Uterus (tissue), 4 donors: ENCODE measurements at places on chromosomes 5 and 9. TPM values are rescaled to one million over a fixed set of nuclear protein-coding genes. Genes with fewer than 3 reads are reported as not detected.

- no peak overlapping the region for H3K4me3 ChIP-seq
- H3K27ac ChIP-seq = peak overlapping the region; percentile 96
- no peaks in the 10 kb centered on the region for H3K27me3 ChIP-seq
- peaks cover 40% of the 10 kb centered on the region for H3K4me1 ChIP-seq
- H3K36me3 ChIP-seq = no peaks in the 10 kb centered on the region
Measured at GRCh38 chr5:132261881-132262845, 4.7 kb downstream of the PDLIM4 start.

Gene TAF11L4
- not detected for total RNA-seq

GRCh38 chr5:31901807-31902530, 263.0 kb downstream of the PDZD2 start:
- H3K27me3 ChIP-seq = no peaks in the 10 kb centered on the region
- H3K4me1 ChIP-seq = no peaks in the 10 kb centered on the region
- no peak for DNase-seq
- H3K27ac ChIP-seq = no peak overlapping the region

DNA sequence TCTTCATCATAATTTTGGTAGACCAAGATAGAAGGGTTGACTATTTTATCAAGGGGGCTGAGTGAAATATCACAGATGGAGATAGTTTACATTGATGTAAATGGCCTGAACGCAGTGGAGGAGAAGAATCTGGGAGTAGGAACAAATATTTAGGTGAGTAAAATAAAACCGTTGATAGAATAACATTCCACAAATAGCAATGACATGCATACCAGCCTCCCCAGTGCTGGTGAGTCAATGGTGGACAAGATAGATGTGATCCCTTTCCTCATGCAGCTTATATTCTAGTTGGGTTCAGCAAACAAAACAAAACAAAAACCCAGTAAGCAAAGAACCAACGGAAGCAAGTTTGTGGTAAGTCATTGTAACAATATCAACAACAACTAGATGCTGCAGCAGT, 385.2 kb downstream of the FAM170A start:
- H3K36me3 ChIP-seq = no peaks in the 10 kb centered on the region
- H3K4me3 ChIP-seq = no peak overlapping the region
- no peaks in the 10 kb centered on the region for H3K4me1 ChIP-seq
- no peak overlapping the region for H3K27ac ChIP-seq
- no peak for DNase-seq

DNA sequence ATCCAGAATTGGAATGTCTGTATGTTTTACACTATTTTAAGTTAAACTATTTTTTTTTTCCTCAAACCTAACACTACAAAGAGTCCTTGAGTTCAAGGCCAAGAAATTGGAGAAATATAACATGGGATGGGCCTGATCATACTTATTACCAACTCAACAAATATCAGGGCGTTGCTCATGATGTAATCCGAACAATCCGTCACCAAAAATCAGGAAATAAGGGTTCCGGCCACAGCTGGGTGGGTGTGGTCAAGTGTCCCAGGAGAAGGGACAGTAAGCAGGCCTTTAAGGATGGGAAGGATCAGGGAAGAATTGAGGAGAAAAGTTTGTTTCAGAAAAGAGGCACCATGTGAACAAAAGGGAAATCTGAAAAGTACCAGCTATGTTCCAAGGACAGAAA, 29.8 kb downstream of the MED27 start:
- H3K36me3 ChIP-seq = no peaks in the 10 kb centered on the region
- no peaks in the 10 kb centered on the region for H3K4me1 ChIP-seq
- no peaks in the 10 kb centered on the region for H3K27me3 ChIP-seq
- no peak for DNase-seq

GRCh38 chr9:129318121-129319075, 140.3 kb upstream of the IER5L start:
- H3K36me3 ChIP-seq = no peaks in the 10 kb centered on the region
- DNase-seq = peak; percentile 58
- H3K4me3 ChIP-seq = no peak overlapping the region
- H3K4me1 ChIP-seq = peaks cover 28% of the 10 kb centered on the region
- peak overlapping the region; percentile 95 for H3K27ac ChIP-seq
- no peaks in the 10 kb centered on the region for H3K27me3 ChIP-seq

Gene TMEM171
- total RNA-seq = not detected

GRCh38 chr9:115262952-115263351, 145.0 kb upstream of the TNC start:
- H3K4me3 ChIP-seq = no peak overlapping the region
- H3K36me3 ChIP-seq = no peaks in the 10 kb centered on the region
- no peak for DNase-seq
- peaks cover 7% of the 10 kb centered on the region for H3K4me1 ChIP-seq
- H3K27me3 ChIP-seq = no peaks in the 10 kb centered on the region

DNA sequence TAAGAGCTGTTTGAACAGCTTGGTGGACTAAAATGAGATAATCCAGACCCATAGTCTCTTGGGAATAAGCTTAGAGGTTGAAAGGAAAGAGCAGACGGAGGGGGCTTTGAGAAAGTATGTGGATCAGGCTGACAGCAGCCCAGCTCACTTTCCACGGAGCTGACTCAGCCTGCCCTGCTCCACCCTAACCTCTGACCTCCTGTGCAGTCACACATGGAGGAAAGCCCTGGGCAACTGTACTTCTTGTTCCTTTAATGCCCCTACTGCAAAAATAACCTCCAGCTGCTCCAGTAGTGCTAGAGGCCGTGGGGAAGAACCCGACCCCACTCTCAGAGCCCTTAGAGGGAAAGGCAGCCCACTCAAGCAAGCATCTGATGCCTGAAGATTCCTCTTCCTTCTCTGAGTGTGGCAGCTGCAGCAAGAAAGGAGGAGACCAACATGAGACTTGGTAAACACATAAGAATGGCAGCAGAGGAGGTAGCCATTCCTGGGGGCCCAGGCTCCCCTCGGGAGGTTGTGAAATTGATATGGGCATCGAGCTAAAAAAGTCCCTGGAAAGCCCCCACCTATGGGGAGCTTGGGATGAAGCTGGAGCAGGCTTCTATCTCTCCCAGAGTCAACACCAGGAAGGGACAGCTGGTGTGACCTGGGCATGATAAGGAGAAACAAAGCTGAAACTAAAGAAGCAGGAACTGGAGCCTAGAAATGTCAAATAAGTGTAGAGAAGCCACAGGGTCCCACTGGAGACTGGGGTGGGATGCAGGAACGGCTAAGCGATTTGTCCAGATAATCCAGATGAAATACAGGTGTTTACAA, 204.3 kb downstream of the PIK3R1 start:
- H3K27ac ChIP-seq = peak overlapping the region; percentile 71
- H3K4me1 ChIP-seq = no peaks in the 10 kb centered on the region
- peak; percentile 36 for DNase-seq
- H3K27me3 ChIP-seq = no peaks in the 10 kb centered on the region
- no peaks in the 10 kb centered on the region for H3K36me3 ChIP-seq

Gene SPOCK1
- total RNA-seq = 37.0 TPM

Gene C5orf58
- not detected for total RNA-seq

GRCh38 chr5:136033234-136033633, 4.4 kb downstream of the TGFBI start:
- DNase-seq = no peak
- H3K27me3 ChIP-seq = no peaks in the 10 kb centered on the region
- H3K4me3 ChIP-seq = no peak overlapping the region
- H3K27ac ChIP-seq = no peak overlapping the region
- H3K4me1 ChIP-seq = no peaks in the 10 kb centered on the region
- H3K36me3 ChIP-seq = no peaks in the 10 kb centered on the region

DNA sequence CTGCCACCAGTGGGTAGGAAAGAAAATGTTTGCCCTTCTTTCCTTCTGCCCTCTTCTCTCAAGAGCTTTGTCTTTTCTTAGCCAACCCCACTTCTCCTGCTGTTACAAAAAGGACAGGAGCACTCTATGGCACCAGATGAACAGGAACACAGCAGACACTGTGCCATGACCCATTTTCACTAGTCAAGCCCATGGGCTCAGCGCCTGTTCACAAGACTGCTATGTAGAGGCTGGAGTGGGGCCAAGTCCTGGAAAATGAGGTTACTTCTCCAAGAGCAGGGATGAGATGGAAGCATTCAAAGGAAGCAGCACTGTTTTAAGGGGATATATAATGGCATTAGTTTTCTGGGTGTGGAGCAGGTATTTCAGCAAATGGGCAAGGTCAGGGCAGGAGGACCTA, 46.8 kb upstream of the GRAMD2B start:
- H3K27me3 ChIP-seq = no peaks in the 10 kb centered on the region
- DNase-seq = peak; percentile 42
- no peaks in the 10 kb centered on the region for H3K36me3 ChIP-seq
- no peak overlapping the region for H3K27ac ChIP-seq
- no peaks in the 10 kb centered on the region for H3K4me1 ChIP-seq

Gene NIM1K
- total RNA-seq = 0.35 TPM

DNA sequence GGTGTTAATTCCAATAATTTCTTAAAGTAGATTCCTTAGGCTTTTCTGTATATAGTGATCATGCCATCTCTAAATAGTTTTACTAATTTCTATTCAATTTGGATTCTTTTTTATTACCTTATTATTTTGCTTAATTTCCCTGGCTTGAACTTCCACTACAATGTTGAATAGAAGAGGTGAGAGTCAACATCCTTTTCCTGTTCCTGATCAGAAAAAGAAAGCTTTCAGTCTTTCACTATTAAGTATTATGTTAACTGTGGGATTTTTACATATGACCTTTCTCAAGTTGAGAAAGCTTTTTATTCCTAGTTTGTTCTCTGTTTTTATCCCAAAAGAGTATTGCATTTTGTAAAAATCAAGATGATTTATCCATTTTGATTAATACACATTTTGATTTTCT, 574.5 kb upstream of the TLE4 start:
- H3K4me3 ChIP-seq = no peak overlapping the region
- DNase-seq = no peak
- no peaks in the 10 kb centered on the region for H3K4me1 ChIP-seq

Gene GFI1B
- not detected for total RNA-seq

Gene LCN9
- total RNA-seq = not detected

GRCh38 chr5:14359069-14360043, 216.2 kb downstream of the TRIO start:
- no peak for DNase-seq
- H3K4me1 ChIP-seq = no peaks in the 10 kb centered on the region
- H3K4me3 ChIP-seq = no peak overlapping the region
- no peak overlapping the region for H3K27ac ChIP-seq

- H3K27ac ChIP-seq = peak overlapping the region; percentile 33
- no peaks in the 10 kb centered on the region for H3K4me1 ChIP-seq
Measured at GRCh38 chr5:91266184-91266705, 116.9 kb downstream of the ARRDC3 start.

GRCh38 chr9:124812441-124812876, 35.5 kb downstream of the OLFML2A start:
- peak; percentile 89 for DNase-seq
- H3K4me3 ChIP-seq = no peak overlapping the region
- no peaks in the 10 kb centered on the region for H3K27me3 ChIP-seq
- no peaks in the 10 kb centered on the region for H3K4me1 ChIP-seq
- peak overlapping the region; percentile 89 for H3K27ac ChIP-seq

DNA sequence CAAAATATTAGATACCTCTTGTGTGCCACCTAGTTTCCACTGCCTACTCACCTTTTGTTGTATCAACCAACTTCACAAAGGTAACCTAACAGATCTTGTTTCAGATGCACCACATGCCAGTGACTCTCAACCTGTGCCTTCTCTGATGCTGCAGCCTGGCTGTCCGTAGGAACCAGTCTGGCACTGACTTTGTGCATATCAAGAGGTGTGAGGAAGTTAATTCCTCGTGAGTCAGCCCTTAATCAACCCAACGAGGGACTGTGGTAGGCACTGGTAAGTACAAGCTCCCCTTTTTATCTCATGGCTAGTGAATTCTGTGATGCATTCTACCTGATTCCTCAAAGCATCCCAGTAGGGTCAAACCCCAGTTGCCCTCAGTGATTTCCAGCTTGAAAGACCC, 215.4 kb upstream of the CTNND2 start:
- no peak overlapping the region for H3K4me3 ChIP-seq
- H3K4me1 ChIP-seq = no peaks in the 10 kb centered on the region
- no peak overlapping the region for H3K27ac ChIP-seq
- no peak for DNase-seq
- H3K36me3 ChIP-seq = no peaks in the 10 kb centered on the region

DNA sequence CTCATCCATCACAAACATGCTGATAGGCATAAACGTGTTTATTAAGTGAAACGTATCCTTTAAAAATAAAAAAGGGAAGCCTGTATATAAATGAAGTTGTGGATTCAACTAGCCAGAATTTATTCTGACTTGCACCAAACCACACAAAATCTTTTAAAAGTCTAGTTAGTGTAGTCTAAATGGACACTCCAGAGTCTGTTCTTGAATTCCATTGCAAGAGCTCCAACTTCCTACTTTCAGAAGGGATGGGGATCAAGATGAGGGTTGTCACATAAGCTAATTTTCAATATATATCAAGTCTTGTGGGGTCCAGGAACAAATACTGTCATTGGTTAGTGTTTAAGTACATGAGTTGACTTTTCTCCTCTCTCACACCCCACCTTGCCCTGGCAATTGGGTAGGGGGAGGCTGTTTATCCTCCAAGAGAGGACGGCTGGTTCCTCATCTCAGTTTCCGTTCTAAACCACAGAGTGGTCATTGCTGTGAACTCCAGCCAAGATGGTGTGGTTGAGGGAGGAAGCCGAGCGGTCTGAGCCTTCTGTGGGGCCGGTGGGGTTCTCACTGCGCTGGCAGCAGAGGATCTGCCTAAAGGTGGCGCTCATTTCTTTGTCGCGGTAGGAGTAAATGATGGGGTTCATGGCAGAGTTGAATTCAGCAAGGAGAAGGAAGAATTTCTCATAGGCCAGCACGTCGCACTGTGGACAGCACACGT, 163.2 kb downstream of the LPAR1 start:
- no peaks in the 10 kb centered on the region for H3K4me1 ChIP-seq
- no peak for DNase-seq
- H3K27me3 ChIP-seq = no peaks in the 10 kb centered on the region
- H3K36me3 ChIP-seq = no peaks in the 10 kb centered on the region

GRCh38 chr5:82057051-82057450, 85.2 kb downstream of the ATG10 start:
- H3K27ac ChIP-seq = no peak overlapping the region
- no peaks in the 10 kb centered on the region for H3K4me1 ChIP-seq
- H3K36me3 ChIP-seq = no peaks in the 10 kb centered on the region
- H3K27me3 ChIP-seq = no peaks in the 10 kb centered on the region

Gene GFRA3
- 0.30 TPM for total RNA-seq

Gene DDX4
- total RNA-seq = not detected

DNA sequence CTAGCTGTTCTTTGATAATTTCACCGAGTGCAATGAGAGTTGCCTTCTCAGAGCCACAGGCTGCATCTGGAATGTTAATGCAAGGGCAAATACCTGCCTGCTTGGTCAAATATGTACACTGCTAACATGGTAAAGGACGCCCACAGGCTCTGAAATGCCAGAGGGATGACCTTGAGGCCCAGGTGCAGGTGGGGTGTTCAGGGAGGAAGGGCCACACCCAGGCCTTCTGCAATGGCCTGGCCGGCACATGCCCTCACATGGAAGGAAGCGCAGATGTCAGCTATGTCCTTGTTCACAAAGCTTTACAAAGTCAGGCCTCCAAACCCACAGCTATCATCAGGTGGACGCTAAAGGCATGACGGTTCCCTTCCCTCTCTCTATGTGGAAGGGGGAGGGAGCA, 48.6 kb downstream of the HRH2 start:
- H3K27me3 ChIP-seq = no peaks in the 10 kb centered on the region
- H3K36me3 ChIP-seq = no peaks in the 10 kb centered on the region
